ENCODE measurements at places on chromosomes 1 and 21.

DNA sequence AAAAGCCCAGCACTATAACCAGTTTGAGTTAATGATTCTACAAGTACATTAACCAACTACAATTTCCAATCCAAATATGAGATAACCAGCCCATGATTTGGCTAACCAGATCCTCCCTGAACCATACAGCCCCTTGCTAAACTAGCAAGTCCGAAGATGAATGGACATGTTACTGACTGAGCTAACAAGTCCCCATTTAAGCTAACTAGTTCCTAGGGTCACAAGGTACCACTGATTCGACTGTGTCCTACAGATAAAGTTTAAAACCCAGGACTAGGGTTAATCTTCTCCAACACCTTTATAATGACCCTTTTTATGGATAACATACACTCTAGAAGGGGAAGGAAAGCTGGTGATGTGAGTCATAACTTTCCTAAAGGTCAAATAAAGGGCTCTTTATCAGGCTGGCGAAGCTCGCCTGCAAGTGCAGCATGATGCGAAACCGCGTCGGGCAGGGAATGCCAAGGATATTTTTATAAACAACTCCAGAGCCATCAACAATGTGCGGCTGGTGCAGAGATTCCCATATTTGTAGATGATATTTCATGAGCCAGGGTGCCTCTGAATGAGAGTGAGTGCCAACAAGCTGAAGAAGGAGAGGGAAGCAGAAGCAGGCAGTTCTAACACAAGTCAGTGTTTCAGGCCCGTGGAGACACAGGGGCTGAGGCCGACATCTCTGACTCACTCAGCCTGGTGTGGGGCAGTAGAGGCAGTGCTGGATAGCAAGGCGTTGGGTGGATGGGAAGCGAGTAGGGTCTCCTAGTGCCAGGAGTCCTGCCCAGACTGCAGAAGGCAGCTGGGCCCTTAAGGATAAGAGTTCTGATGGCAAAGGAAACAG, 75.6 kb upstream of the ROR1 start:
- no peak for DNase-seq
- H3K27me3 ChIP-seq, result peaks cover 22% of the 10 kb centered on the region
- no peaks in the 10 kb centered on the region for H3K36me3 ChIP-seq
- H3K27ac ChIP-seq, result no peak overlapping the region

DNA sequence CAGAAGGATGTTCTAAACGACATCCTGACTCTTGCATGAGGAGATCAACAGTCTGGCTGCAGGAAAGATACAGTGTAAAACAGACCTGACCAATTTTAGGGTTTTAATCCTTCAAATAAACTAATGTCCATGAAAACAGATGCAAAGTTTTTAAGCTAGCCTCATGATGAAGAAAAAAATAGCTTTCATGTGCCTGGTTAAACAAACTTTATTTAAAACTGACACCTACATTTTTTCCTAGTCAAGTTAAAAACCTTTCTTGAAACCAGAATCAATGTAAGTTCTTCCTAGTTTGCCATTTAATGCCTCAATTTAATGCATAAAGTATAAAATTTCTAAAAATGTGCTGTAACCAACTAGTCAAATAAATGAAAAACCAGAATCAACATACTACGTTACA, 2.9 kb downstream of the WDR26 start:
- DNase-seq, result no peak
- H3K4me1 ChIP-seq, result peaks cover 40% of the 10 kb centered on the region
- H3K4me3 ChIP-seq, result peak overlapping the region; percentile 89
- H3K27me3 ChIP-seq, result no peaks in the 10 kb centered on the region

- H3K4me1 ChIP-seq, result no peaks in the 10 kb centered on the region
- DNase-seq, result no peak
- peaks cover 8% of the 10 kb centered on the region for H3K27me3 ChIP-seq
- no peak overlapping the region for H3K27ac ChIP-seq
These were observed 17.8 kb upstream of the TDRD10 start for GRCh38 chr1:154483941-154484803.

GRCh38 chr1:156063997-156064285, 3.0 kb downstream of the RAB25 start:
- no peaks in the 10 kb centered on the region for H3K27me3 ChIP-seq
- no peak for DNase-seq
- H3K36me3 ChIP-seq, result peaks cover 2% of the 10 kb centered on the region
- H3K4me1 ChIP-seq, result peaks cover 5% of the 10 kb centered on the region
- H3K27ac ChIP-seq, result no peak overlapping the region
- H3K4me3 ChIP-seq, result no peak overlapping the region

DNA sequence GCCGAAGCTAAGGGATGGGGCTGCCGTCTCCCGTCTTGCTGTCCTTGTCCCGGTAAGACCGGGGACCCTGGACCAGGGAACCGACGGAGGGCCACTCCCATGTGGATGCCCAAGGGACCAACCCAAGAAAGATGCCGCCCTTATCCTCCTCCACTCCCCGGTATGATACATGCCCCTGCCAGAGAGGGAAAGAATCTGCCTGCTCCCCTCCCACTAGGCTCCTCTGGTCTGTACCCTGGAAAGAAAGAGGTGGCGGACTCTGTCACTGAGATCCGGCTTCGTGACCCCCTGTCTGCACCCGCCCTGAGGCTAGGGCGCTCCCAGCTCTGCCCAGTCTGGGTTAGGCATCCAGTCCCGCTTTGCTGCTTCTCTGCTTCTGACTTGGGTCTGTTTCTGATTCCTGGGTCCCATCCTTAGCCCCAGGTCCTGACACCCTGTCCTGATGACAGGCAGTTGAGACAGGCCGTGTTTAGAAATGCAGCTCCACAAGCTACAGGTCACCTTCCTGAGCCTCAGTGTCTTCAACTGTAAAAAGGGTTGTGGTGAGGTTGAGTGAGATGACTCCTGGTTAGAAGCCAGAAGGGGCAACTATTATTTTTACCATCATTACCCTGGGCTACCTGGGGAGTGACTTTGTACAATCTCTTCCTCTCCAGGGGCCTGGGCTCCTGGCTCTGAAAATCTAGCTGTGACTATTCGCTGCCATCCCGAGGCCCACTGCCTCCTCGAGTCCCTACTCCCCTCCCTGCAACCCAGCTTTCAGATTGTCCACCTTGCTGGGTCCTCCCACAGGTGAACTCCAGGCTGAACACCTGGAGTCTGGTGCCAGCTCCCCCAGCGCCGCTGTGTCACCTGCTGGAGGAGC, 3.7 kb downstream of the MATN1 start:
- no peaks in the 10 kb centered on the region for H3K27me3 ChIP-seq
- peak overlapping the region; percentile 99 for H3K27ac ChIP-seq
- peak overlapping the region; percentile 88 for H3K4me3 ChIP-seq
- peaks cover 26% of the 10 kb centered on the region for H3K4me1 ChIP-seq
- peaks cover 32% of the 10 kb centered on the region for H3K36me3 ChIP-seq
- DNase-seq, result no peak

DNA sequence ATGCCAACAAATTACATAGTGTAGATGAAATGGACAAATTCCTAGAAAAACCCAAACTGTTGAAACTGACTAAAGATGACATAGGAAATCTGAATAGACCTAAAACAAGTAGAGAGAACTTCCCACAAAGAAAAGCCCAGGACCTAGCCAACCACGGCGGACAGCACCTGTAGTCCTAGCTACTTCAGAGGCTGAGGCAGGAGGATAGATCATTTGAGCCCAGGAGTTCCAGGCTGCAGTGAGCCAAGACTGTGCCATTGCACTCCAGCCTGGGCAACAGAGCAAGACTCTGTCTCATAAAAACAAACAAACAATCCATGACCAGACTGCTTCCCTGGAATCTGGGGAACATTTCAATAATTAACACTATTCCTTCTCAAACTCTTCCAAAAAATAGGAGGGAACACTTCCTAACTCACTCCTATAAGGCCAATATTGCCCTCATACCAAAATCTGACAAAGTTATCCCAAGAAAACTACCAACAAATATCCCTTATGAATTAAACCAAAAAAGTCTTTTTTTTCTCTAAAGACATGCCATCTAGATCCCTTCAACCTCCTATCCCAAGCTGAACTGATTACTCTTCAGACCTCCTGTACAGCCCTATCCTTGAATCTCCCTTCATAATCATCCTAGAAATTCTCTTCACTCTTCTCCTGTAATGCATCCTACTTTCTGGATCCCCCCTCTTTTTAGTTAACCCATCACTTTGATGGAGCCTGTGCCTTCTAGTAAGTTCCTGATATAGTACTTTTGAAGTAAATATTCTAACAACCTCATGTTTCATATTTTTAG, 15.5 kb downstream of the ZNF644 start:
- H3K36me3 ChIP-seq, result peaks cover 10% of the 10 kb centered on the region
- no peaks in the 10 kb centered on the region for H3K27me3 ChIP-seq
- H3K27ac ChIP-seq, result no peak overlapping the region
- H3K4me3 ChIP-seq, result peak overlapping the region; percentile 1
- no peak for DNase-seq

DNA sequence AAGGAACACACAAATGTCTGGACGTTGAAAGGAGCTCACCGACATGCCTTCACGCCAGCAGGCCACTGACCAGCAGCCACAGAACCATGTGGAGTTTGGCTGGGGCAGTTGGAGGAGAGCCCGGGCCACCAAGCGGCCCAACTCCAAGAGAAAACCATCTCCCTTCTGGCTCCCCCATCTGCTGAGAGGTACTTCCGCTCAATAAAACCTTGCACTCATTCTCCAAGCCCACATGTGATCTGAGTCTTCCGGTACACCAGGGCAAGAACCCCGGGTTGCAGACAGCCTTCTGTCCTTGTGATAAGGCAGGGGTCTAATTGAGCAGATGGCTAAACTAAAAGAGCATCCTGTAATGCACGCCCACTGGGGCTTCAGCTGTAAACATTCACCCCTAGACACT, 24.4 kb downstream of the RGS4 start:
- no peak overlapping the region for H3K27ac ChIP-seq
- H3K36me3 ChIP-seq, result no peaks in the 10 kb centered on the region
- H3K4me1 ChIP-seq, result no peaks in the 10 kb centered on the region
- no peak overlapping the region for H3K4me3 ChIP-seq

GRCh38 chr1:223456747-223457146, 63.5 kb downstream of the CCDC185 start:
- no peaks in the 10 kb centered on the region for H3K36me3 ChIP-seq
- no peak for DNase-seq
- no peak overlapping the region for H3K27ac ChIP-seq
- no peak overlapping the region for H3K4me3 ChIP-seq
- H3K27me3 ChIP-seq, result no peaks in the 10 kb centered on the region

DNA sequence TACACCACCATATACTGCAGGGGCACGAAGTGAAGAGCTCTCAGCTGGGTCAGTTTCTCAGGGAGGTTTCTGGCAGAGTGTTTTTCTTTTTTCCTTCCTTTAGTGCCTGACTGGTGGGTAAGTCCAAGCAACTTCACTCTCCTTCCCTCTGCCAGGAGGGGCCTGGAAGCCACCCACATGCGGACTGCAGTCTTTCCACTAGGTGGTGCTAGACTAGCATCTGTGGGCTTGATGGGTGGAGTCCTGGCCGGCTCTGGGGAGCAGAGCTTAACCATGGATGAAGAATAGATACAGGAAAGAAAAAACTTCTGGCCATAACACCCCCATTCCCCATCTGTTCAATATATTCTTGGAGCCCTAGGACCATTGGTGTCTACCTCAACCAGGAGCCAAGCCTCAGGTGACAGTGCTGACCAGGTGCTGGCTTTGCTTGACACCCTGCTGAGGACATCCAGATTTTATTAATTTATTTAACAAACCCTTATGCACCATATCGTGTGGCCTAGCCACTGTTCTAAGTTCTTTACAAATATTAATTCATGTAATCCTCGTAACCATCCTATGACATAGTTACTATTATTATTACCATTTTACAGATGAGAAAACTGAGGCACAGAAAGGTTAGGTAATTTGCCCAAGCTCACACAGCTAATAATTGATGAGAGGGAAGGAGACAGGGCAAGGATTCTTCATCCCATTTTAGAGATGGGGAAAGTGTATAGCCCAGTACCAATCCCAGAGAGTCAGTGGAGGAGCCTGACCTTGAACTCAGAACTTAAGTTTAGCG, 126.7 kb upstream of the CSF3R start:
- no peak overlapping the region for H3K27ac ChIP-seq
- no peaks in the 10 kb centered on the region for H3K27me3 ChIP-seq
- DNase-seq, result peak; percentile 44
- no peaks in the 10 kb centered on the region for H3K36me3 ChIP-seq
- peaks cover 32% of the 10 kb centered on the region for H3K4me1 ChIP-seq
- H3K4me3 ChIP-seq, result no peak overlapping the region

GRCh38 chr1:51435878-51436277, 83.2 kb downstream of the EPS15 start:
- H3K27me3 ChIP-seq, result no peaks in the 10 kb centered on the region
- DNase-seq, result no peak

DNA sequence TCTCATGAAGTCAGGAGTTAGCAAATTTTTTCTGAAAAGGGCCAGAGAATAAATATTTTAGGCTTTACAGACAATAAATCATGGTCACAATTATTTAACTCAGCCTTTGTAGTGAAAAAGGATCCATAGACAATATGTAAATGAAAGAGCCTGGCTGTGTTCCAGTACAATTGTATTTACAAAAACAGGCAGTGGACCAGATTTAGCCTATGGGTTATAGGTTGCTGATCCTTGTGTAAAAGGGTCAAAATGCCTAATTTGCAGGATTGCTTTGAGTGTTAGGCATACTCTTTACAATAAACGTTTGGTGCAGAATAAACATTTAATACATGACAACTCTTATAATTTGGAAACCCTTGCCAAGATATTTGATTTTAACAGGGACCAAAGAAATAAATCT, 6.5 kb downstream of the SLAMF7 start:
- DNase-seq, result no peak
- H3K27ac ChIP-seq, result peak overlapping the region; percentile 98
- H3K27me3 ChIP-seq, result no peaks in the 10 kb centered on the region

GRCh38 chr1:168687816-168688215, 41.2 kb downstream of the DPT start:
- H3K4me3 ChIP-seq, result no peak overlapping the region
- H3K36me3 ChIP-seq, result no peaks in the 10 kb centered on the region
- H3K27me3 ChIP-seq, result peaks cover 34% of the 10 kb centered on the region
- no peak overlapping the region for H3K27ac ChIP-seq
- no peaks in the 10 kb centered on the region for H3K4me1 ChIP-seq
- DNase-seq, result no peak

DNA sequence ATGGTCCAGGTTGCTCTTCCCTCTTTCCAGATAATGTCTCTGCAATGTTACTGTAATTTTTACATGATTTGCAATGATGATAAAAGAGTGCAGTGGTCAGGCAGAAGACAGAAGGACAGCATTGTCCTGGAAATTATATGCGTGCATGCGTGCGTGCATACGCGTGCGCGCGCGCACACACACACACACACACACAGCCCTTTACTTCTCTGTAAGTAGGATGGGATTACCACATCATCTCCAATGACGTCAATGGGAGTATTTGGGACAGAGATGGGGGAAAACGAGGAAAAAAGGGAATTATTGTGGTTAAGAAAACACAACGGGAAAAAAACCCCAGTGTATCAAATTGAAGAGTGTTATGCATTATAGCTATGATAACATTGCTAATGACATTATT, 99.7 kb downstream of the SPAG17 start:
- no peak overlapping the region for H3K4me3 ChIP-seq
- H3K36me3 ChIP-seq, result no peaks in the 10 kb centered on the region
- no peaks in the 10 kb centered on the region for H3K4me1 ChIP-seq
- H3K27ac ChIP-seq, result no peak overlapping the region
- DNase-seq, result no peak
